ENCODE measurements at places on chromosomes 7 and 10. TPM values are rescaled to one million over a fixed set of nuclear protein-coding genes. Genes with fewer than 3 reads are reported as not detected.

GDF2 gene
- 7.2 TPM for total RNA-seq

CCDC3 gene
- 5.3 TPM for total RNA-seq

OIT3 gene
- 25.2 TPM for total RNA-seq

PKD2L1 gene
- total RNA-seq: 0.20 TPM

CDK14 gene
- 21.6 TPM for total RNA-seq

SMNDC1 gene
- 8.8 TPM for total RNA-seq

SPOCK2 gene
- 1.6 TPM for total RNA-seq

CCL24 gene
- total RNA-seq: 0.88 TPM

ST8SIA6 gene
- total RNA-seq: 1.8 TPM

BMPER gene
- total RNA-seq: 6.9 TPM

MICALL2 gene
- total RNA-seq: 18.0 TPM

Measured in left lobe of liver (tissue), 2 donors.